Stimulated activated CD4-positive, alpha-beta T cell treated with anti-CD3 and anti-CD28 coated beads, Interleukin-15, amount 100 ng/mL, for 24 hours (primary cell): ENCODE measurements at places on chromosomes 1 and 21.

- no peak for DNase-seq
Measured at GRCh38 chr1:183864611-183865010, 59.7 kb downstream of the RGL1 start.

- peak; percentile 30 for DNase-seq
Measured at GRCh38 chr1:20634594-20635084, 1.4 kb downstream of the PINK1 start.

DNA sequence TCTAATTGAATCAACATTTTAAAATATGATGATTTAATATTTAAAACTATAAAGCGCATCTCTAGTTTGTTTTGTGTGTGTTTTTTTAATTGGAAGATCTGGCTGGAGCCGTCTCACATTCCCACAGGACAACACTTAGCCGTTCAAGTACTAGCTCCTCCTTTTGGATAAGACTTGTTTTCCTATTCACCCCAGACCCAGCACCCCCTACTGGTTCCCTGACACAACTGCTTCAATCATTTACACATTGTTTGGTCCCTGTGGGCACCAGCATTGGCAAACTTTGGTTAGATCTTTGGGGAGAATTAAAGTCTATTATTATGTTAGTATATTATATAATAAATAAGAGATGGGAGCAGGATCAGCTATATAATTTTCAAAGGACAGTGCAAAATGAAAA, 34.5 kb downstream of the TYW3 start:
- no peak for DNase-seq

DNA sequence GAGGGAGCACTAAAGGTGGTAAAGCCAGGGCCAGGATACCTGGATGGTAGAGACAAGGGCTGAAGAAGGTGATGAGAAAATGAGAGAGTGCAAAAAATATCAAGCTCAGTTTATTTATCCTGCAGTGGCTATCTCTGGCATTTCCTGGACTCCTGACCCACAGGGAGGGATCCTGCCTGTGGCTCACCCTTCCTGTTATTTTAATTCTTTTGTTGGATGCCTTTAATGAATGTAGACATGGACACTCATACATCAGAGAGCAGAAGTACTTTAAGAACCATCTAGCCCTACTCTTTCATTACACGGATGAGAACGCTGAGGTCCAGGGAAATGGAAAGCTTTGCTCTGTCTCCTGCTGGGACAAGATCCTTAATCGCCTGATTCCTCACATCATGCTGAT, 20.6 kb downstream of the JUN start:
- DNase-seq: no peak

DNA sequence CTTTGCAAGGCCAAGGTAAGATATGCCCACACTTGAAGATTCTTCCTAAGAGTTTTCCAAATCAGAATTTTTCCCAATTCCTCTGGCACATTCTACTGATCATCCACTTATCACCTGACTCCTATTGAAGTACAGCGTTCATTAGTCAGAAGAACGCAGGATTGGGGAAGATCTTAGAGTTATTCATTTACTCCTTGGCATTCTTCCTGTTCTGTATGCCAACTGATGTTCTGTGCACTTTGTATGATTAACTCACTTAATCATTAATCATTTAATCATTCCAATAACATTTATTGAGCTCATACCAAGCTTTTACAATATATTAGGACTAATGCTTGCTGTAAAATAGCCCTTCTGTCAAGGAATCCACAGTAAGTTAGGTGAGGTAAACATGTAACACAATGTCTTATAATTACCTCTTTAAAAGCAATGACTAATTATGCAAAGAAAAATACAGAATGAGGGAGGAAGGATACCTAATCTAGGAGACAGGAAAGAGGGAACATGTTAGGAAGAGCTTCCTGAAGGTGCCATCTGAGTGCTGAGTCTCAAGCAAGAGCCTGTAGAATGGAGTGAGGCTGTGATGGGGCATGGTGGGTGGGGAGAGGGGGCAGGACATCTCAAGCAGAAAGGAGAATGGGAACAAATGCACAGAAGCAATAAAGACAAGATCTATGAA, 71.1 kb upstream of the DPT start:
- DNase-seq: no peak

DNA sequence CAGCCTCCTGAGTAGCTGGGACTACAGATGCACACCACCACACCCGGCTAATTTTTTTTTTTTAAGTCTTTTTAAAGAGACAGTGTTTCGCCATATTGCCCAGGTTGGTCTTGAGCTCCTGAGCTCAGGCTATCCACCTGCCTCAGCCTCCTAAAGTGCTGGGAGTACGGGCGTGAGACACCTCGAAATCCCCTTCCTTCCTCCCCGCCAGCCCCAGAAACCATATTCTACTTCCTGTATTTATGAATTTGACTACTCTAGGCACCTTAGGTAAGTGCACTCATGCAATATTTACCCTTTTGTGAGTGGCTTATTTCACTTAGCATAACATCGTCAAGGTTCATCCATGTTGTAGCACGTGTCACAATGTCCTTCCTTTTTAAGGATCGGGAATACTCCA, 6.9 kb upstream of the LRP8 start:
- DNase-seq: no peak

- DNase-seq: no peak
Measured at GRCh38 chr1:88661188-88661587, 22.9 kb upstream of the PKN2 start.

DNA sequence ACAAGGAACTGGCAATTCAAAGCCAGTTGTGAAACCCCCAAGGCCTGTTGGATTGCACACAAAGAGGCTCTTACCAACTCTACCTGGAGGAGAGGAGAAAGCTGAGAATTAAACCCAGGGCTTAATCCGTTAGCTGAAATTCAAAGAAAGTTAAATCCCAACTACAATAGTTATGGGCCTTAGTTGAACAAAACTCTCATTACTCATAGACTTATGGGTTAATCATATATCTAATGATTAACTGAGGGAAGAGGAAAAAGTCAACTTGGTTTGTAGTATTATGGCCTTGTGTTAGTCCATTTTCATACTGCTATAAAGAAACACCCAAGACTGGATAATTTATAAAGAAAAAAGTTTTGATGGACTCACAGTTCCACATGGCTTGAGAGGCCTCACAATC, 838.2 kb upstream of the ADGRL2 start:
- DNase-seq: no peak

DNA sequence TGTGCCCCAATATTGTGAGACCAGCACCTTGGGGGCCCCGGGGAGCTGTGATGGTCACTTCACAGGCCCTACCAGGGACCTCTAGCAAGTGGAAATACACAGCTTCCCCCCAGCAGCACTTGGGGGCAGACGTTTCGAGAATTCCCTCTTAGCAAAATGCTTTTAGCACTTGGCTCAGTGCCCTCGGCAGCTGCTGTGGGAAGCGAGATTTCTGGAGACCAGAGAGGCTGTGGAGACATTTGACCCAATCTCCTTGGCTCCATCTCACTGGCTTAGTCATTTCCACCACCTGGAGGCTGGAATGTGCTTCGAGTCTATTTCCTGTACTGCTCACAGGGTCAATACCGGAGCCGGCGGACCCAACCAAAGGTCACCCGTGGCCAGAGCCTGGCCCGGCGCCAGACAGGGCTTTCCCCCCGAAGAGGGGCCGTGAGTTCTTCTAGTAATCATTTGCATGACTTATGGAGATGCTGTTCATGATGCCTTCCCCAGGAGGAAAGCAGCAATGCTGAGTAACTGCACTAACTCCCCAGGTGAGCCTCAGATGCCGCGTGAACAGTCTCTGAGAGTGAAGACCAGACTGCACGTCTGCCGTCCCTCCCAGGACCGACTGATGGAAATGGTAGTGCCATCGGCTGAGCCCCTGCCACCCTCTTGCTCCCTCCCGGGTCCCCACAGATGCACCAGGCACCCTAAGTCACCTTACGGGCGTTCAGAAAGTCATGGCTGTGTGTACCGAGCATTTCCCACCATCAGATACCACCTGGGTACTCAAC, 4.4 kb upstream of the C2CD2 start:
- no peak for DNase-seq

DNA sequence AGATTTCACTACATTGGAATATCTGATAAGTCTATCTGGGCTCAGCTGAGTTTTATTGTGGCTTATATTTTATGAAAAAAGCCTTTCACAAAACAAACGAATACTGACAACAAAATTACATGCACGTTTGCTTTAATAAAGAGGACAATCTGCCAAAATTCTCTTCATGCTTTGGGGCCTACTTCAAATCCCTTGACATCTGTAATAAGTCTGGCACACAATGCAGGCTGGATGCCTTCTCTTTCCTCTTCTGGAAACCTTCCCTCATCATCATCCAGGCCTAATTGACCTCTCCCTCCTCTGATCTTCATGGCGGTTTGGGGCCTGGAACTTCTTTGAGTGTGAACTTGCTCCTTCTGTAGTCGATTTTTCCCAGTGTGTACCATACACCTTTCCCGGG, 70.3 kb downstream of the MAP10 start:
- no peak for DNase-seq

DNA sequence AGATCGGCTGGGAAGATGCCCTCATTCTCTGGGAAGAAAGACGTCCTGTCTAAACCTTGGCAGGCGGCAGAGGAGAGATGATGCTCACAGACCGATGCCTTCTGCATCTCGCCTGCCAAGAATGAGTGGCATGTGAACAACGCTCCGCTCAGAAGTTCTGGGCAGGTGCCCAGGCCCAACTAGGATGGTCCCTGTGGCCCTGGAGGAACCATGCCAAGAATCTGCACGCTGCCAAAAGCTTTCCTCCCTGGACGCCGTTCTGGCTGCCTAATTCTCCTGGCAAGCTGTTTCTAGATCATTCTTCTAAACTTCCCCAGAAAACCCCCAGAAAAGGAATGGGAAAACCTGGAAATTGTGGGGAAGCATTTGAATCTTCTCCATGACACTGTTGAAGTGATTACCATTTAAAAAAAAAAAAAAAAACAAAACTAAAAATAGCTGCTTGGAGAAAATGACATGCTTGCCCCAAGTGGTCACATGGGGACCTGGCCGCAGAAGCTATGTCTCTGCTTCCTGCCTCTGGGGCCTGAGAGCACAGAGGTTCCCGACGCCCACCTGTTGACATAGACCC, 440.9 kb downstream of the PRDM2 start:
- DNase-seq: no peak

- no peak for DNase-seq
Measured at GRCh38 chr1:216346526-216346925, 76.7 kb downstream of the USH2A start.

DNA sequence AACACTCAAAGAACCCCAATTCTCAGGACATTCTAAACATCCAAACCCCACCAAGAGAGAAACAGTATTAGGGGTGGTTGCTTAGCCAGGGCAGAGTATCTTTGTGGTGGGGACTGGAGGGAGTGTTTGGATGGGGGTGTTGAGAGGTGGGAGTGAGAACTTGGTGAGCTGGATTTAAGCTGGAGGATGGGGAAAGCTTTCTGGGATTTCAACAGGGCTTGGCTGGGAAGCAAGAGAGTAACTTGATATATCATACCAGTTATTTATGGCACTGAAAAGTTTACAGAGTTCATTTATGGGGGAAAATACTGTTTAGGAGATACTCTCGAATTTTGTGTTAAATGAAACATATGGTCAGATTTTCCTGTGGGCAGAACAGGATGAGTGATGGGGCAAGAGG, 6.8 kb upstream of the CNIH3 start:
- DNase-seq: no peak
